ENCODE measurements at places on chromosomes 7 and 10. TPM values are rescaled to one million over a fixed set of nuclear protein-coding genes. Genes with fewer than 3 reads are reported as not detected.

PODXL gene
- 33.6 TPM for polyA plus RNA-seq

SEMA3C gene
- 316 TPM for polyA plus RNA-seq

GRCh38 chr7:134126966-134127848 is at the start of gene LRGUK:
Gene LRGUK, plus strand, starts transcription at chr7:134127340. Its CDS starts 28 bp downstream, at chr7:134127368.
- H3K4me1 ChIP-seq: no peaks in the 10 kb centered on the region
- peaks cover 5% of the 10 kb centered on the region for H3K27me3 ChIP-seq
- peak; percentile 93 for DNase-seq
- no peaks in the 10 kb centered on the region for H3K36me3 ChIP-seq
- peak within 1 kb of the TSS; percentile 78 for H3K4me3 ChIP-seq

ACTR3C gene
- not detected for polyA plus RNA-seq

BTAF1 gene
- 17.0 TPM for polyA plus RNA-seq
